ENCODE measurements at places on chromosomes 6 and 20.

- no peak for DNase-seq
Observed at GRCh38 chr20:34618676-34619075, 58.2 kb downstream of the PIGU start.

DNA sequence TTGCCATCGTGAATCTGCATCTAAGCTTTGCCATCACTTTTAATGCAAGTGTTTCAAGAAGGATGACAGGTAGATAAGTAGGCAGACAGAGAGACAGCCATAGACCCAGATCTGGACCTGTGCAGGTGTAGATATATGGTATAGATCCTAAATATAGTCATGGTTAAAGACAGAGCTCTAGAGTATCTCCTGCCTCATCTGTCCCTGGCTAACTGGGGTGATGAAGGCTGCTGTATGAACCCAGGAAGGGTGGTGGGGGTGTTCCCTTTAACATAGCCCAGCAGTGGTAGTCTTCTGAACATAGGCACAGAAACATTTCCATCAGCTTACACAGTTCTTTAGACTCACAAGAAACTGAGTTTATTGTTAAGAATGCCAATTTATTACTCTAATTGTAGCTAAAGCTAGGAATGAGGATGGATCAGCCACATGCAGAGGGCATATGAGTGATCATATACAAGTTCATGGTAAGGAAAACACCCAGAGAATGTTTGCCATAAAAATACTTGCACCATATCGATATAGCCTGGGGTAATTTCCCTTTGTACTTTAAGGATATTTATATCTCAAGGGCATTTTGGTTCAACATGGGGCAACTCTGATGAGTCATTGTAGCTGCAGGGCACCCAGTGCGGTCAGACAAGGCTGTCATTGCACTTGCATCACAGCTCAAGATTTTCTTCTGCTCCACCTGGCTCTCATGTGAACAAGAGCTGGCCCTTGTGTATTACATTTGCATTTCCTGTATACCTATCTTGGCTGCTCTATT is 587.2 kb downstream of the EPM2A start:
- DNase-seq = no peak

DNA sequence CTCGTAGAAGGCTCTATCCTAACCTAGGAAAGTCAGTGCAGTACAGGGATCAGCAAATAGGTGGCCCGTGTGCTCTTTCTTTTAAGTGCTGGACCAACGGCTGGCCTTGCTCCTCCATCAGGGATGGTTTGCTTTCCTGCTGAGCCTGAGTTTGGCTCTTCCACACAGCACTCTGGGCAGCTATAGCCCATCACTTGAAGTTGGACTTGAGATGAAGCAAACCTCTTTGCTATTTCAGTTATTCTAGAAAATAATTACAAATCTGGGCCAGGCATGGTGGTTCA is 66.9 kb upstream of the KCNK16 start:
- no peak for DNase-seq

DNA sequence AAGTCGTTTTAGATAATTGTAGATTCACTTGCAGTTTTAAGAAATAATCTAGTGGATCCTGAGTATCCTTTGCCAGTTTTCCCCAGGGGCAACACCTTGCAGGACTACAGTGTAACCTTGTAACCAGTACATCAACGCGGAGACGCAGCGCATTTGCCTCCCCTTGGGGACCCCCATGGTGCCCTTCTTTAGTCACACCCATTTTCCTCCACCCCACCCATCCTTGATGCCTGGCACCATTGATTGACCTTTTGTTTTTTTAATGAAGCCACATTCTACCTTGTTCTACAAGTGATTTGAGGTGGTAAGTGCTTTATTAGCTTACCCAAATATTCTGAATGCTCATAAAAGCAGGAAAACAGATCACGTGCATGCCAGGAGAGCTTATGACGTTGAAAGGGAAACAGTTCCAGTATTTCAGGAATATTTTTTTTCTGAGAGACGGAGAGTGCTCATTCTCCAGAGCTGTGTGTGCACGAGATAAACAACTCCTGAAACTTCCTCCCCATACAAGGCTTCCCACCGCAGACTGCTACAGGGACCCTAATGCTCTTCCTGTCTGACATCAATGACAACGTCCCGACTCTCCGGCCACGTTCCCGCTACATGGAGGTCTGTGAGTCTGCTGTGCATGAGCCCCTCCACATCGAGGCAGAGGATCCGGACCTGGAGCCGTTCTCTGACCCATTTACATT is 35.7 kb downstream of the CDH26 start:
- DNase-seq = no peak

DNA sequence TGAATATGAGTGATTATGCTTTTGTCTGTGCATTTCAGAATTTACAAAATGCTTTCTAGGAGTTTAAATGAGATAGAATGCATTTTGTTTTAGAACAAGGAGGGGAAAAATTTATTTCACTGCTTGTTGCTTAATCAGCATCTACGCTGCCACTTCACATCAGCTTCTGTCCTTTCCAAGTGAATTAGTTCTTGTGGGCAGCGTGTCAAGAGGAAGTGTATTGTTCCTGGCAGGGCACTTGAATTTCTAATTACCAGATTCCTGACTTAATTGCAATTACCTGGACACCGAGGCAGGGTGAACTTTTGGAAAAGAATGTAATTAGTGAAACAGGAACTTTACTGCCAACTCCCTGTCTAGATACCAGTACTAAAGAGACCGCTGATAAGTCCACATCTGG is 263.5 kb downstream of the TMEM242 start:
- no peak for DNase-seq
